ENCODE measurements at places on chromosomes 5 and 9.

GRCh38 chr5:165263536-165263935 is 1758.1 kb downstream of the MAT2B start:
- no peak for DNase-seq

GRCh38 chr5:140347360-140347759 is 957 bp upstream of the HBEGF start:
- DNase-seq, result no peak

GRCh38 chr9:37198831-37199230 is 78.5 kb downstream of the ZCCHC7 start:
- no peak for DNase-seq

DNA sequence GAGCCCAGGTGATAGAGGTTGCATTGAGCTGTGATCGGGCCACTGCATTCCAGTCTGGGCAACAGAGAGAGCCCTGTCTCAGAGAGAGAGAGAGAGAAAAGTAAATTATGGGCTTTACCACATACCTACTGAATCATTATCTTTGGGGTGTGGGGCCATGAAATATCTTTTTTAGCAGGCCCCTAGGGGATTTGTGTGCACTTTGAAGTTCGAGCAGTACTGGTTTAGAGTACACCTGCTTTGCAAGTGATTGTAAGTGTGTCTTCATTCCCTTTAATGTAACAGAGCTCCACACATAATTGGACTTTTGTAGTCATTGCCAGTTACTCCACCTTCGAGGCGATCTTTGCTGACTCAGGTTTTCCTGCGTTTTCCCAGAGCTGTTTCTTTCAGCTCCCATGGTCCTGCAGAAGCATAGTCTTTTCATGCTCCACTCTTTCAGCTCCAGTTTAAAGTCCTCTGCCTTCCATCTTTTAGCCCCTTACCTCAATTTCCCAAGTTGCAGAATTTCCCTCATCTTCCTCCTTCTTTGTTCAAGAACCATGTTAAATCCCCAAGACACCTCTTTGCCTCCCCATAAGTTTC is 24.0 kb upstream of the FRMPD1 start:
- no peak for DNase-seq

DNA sequence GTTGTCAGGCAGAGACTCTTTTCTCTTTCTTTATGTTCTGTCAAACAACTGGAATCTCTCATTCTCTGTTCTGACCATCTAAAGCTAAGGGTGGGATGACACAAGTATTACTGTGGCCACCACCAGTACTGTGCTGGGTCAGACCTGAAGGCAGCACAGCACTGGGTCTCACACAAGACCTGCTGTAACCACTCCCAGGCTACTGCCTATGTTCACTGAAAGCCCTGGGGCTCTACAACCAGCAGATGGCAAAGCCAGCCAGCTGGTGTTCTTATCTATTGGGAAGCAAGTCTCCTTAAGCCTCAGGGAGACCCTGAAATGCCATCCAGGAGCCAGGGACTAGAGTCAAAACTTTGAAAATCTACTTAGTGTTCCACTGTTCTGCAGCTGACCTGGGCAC is 189.5 kb downstream of the SLCO4C1 start:
- no peak for DNase-seq

GRCh38 chr9:117365438-117365837 is 49.4 kb downstream of the ASTN2 start:
- no peak for DNase-seq

DNA sequence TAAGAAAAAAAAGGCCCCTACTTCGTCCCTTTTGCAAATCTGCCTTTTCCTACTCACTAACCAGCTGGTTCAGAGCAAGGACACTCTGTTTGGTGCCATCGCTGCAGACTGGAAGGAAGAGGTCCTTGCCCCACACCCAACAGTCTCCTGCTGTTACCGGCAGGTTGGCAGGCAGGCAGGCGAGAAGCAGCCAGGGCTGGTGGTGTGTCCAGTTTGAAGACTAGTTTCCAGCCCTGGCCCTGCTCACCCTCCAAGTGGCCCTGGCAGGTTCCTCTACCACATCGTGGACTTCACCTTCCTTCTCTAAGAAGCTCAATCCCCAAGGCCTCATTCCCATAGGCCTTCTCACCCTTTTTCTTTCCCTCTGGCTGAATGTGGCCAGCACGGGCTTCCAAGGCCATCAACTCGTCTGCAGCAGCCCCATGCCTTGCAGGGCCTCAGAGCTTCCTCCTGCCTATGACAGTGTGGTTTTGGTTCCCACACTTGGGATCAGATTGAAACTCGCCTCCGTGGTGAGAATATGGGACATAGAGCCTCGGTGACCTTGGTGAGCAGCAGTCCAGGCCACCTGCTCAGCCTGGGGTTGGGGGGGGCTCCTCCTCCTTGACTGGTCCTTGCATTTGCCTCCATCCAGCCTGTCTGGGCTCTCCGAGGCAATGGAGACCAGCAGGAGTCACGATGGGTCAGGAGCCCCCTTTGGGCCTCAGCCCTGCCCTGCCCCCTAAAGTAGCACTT is 22.9 kb downstream of the TGFBI start:
- no peak for DNase-seq

GRCh38 chr5:76143884-76144283 is 60.7 kb downstream of the SV2C start:
- no peak for DNase-seq

- no peak for DNase-seq
Measured at GRCh38 chr5:74956278-74956677, 90.1 kb upstream of the FAM169A start.

Data from stimulated activated naive CD8-positive, alpha-beta T cell treated with anti-CD3 and anti-CD28 coated beads, Interleukin-15, Interleukin-2, amounts not matched to agents 100 U/mL and 50 U/mL, for 24 hours (primary cell).